Lower leg skin (tissue), 4 donors: ENCODE measurements at places on chromosomes 2 and 18.

GRCh38 chr2:121974897-121975661, 219.6 kb downstream of the TSN start:
- no peak for DNase-seq

DNA sequence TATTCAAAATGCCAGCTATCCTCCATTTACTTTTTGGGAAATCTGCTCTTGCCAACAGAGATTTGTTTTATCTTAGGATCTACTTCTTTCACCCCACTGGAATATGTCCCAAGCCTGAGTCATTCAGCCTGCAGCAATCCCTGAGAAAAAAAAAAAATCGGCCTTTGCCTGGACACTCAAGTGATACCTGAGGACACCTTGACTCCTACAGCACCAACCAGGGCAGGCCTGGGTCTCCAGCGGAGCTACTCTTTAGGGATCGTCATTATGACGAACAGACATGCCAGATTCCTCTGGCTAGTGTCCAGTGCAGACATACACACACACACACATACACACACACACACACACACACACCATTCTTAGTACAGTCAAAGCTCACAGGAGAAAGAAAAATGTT, 2.2 kb upstream of the UGT1A6 start:
- DNase-seq, result no peak

DNA sequence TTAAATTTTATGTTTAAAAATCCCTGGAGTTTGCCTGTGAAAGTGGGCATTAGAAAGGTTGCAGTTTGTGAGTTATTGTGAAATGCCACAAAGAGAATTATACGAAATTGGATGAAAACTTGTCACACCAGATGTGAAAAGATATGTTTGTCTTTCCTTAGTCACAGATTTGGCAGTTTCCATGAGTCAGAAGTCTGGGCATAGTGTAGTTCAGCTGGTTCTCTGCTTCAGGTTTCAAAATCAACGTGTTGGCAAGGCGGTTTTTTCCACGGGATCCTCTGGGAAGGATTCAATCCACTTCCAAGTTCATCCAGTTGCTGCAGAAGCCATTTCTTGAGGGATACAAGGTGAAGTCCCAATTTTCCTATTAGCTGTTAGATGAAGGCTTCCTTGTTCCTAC, 658.0 kb upstream of the CDH2 start:
- no peak for DNase-seq

GRCh38 chr18:64017870-64018269, 48.0 kb downstream of the SERPINB8 start:
- no peak for DNase-seq

DNA sequence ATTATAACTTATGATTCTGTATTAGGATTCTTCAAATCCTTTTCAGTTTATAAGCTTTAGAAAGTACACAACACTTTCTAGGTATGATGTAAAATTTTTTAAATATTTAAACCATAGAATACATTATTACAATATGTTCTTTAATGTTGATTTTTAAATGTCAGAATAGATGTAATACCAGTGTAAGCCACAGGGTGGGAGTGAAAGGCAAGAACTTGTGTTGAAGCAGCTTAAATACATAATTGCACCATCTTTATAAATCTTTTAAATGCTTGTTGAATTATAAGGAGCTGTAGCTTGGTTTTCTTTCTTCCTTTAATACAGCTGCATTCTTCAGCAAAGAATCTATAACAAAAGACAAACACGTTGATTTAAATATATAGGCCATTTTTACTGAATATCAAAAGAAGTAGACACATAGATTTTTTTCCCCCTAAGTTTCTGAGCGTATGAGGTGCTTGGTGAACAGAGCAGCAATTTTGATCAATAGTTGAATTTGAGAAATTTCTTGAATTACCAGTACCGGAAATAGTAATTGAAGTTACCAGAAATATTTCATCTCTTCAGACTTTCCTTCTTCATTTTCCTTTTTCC, 63.0 kb downstream of the TANK start:
- DNase-seq, result no peak

- DNase-seq, result no peak
Observed at GRCh38 chr2:177900082-177900481, 172.5 kb downstream of the PDE11A start.

GRCh38 chr2:50623244-50623643, 408.7 kb downstream of the NRXN1 start:
- DNase-seq, result no peak

DNA sequence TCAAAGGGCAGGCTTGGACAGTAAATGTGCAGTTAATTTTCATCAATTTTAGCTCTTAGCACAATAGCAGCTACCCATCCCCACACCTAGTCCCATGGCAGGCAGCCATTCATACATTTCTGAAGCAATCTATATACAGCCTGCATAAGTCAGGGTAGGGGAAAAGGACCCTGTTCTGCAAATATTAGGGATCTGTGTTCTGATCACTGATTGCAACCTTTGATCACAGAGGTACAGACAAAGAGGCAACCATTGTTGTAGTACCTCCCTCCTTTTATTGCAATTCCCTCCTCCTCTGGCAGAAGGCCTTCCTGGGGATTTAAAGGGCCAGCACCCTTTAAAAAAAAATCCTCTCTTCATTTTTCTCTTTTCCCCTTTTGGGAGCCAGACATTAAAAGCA, 58.3 kb downstream of the KANSL1L start:
- no peak for DNase-seq

DNA sequence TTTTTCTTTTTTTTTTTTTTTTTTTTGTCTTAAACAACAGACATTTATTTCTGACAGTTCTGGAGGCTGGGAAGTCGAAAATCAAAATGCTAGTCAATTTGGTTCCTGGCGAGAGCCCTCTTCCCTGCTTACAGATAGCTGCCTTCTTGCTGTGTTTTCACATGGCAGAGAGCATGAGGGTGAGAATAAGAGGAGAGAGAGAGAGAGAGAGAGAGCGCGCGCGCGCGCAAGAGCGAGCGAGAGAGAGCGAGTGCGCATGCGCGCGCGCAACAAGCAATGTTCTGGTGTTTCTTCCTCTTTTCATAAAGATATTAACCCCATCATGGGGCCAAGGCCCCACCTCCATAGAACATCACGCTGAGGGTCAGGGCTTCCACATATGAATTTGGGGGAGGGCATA, 20.9 kb downstream of the MTCL1 start:
- no peak for DNase-seq

- DNase-seq, result no peak
Observed at GRCh38 chr2:14602309-14602708, 30.2 kb upstream of the LRATD1 start.

- DNase-seq, result no peak
Observed at GRCh38 chr18:59617468-59617932, 79.7 kb downstream of the CCBE1 start.

DNA sequence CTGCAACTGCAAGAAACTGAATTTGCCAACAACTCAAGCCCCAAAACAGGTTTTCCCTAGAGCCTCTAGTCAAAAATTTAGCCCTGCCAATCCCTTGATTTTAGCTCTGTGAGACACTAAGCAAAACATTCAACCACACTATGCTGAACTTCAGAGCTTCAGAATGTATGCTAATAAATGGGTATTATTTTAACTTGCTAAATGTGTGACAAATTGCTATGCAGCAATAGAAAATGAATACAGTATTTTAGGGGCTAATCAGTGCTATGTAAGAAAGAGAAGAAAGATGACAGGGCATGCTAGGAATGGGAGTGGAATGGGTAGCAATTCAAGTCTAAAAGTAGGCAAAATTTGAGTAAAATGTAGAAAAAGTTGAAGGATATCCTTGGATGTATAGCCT, 223.9 kb upstream of the NOL4 start:
- no peak for DNase-seq

- no peak for DNase-seq
Observed at GRCh38 chr18:41320100-41320499, 634.9 kb upstream of the PIK3C3 start.

DNA sequence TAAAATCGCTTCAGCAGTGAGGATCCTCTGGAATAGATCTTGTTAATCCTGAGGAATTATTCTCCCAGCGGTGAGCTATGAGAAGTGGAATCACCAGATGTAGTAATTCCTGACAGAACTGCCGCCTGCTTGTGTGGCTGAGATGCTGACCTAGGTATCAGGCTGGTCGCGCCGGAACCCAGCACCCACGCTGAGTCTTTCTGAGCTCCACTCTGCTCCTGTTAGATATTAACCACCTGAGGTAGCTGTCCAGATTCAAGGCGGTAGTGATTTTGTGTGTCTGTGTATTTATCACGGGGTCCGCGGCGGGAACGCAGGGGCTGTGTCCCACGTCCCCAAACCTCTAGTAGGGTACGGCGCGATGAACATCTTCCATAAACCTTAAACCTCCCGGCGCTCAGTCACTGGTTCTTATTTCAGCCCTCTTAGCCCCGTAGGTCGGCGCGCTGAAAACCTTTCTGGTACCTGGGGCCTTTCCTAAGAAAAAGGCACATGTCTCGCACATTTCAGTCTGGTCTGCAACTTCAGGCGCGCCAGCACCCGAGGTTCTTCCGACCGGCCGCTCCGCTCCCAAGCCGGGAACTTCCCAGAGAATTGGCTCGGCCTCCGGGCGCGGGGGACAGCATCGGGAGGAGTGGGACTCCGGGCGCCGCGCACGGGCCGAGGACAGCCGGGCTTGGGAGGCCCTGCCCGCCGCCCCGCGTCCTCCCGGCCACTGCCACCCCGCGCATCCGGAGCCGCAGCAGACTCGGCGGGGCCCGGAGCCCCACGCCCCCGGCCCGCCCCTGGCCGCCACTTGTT, 542 bp upstream of the CNNM3 start:
- no peak for DNase-seq

DNA sequence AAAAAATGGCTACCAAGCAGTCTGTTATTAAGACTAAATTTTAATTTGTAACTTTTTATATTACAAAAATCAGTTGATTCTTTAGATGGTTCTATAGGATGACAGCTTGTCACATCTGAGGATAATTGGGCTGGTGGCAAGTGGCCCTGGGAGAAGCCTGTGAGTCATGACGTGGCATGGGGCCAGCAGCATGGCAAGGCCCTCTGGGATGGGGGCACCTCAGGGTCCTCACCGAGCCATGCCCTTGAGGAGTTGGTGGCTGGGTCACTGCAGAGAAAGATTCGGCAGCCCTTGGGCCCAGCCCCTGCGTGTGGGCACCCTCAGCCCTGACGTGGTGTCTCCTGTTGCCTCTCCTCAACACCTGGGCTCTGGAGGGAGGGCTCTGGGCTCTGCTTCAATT, 49.7 kb downstream of the STK25 start:
- no peak for DNase-seq

- DNase-seq, result no peak
Observed at GRCh38 chr18:77896586-77897252, 647.1 kb downstream of the GALR1 start.

- DNase-seq, result peak; percentile 98
Observed at GRCh38 chr18:2857491-2858131, 10.8 kb downstream of the EMILIN2 start.

DNA sequence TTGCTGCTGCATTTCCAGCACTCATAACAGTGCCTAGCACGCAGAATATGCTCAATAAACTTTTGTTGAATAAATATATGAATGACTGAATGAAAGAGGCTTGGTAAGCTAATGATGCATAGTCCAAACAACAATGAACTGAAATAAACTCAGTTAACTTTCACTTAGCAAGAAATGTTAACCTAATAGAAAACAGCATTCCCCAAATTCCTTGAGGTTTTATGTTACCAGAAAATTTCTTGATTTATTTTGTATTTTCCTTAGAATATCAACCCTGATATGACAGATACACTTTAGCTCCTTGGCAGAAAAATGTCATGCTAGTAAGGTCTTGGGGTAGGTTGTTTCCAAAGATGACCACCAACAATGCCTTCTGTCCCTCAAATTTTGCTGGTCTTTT, 217.4 kb downstream of the KCNE4 start:
- DNase-seq, result no peak
